ENCODE measurements at places on chromosomes 16 and 17.

- peak; percentile 100 for DNase-seq
Measured at GRCh38 chr17:59845595-59846393, 46.9 kb downstream of the TUBD1 start.

DNA sequence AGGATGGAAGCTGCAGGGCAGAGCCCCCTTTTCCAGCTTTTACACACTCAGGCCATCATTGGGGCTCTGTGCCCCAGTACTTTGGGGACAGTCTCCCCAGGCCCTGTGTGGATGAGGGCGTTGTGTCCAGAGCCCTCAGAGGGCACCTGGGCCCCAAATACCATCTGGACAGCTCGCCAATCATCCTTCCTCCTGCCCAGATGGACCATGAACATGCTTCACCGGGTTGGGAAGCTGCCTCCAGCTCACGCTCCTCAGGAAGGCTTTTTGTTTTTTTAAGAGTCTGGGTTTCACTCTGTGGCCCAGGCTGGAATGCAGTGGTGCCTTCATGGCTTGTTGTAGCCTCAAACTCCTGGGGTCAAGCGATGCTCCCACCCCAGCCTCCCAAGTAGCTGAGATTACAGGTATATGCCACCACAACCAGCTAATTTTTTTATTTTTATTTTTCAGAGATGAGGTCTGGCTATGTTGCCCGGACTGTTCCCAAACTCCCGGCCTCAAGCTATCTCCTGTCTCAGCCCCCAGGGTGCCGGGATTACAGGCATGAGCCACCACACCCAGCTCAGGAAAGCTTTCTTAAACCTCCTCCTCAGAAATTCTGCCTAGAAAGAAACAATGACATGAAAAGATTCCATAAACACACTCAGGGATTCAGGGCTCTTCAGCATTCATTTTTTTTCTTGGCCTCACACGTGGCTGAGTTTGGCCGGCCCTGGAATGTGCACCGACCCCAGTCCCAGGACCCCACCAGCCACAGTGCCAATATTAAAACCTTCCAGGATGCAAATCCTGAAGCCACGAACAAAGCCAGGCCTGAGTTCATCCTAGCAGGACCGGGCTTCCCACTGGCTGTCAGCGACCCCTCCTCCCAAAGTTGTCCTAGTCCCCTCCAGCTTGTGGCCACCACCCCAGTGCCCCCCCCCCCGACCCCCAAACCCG lies 27.4 kb upstream of the ZNF423 start:
- DNase-seq, result no peak

DNA sequence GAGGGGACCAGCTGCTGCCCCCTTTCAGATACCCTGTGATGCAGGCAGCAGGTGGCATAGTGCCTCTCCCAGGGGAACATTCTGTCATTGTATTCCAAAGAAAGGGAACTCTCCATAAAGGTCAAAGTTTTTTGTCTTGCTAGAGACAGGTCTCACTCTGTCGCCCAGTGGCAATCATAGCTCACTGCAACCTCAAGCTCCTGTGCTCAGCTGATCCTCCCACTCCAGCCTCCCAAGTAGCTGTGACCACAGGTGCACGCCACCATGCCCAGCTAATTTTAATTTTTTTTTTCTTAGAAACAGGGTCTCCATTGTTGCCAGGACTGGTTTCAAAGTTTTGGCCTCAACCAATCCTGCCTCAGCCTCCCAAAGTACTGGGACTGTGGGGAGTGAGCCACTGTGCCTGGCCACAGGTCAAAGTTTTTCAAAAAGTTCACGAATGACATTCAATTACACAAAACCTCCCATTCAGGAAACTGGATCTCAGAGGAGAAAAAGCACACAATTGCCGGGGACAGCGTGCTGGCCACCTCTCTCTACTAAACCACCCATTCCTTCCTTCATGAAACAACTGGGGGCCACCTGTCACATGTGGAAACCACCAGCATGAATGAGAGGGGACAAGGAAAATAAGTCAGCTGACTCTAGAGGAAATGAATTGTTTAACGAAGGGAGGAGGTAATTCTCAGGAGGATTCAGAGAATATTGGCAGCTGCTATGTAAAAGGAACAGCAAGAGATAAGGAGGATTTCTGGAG lies 80.0 kb downstream of the MARCHF10 start:
- DNase-seq, result no peak

GRCh38 chr16:4373909-4374742 lies 2.5 kb downstream of the VASN start:
- no peak for DNase-seq

DNA sequence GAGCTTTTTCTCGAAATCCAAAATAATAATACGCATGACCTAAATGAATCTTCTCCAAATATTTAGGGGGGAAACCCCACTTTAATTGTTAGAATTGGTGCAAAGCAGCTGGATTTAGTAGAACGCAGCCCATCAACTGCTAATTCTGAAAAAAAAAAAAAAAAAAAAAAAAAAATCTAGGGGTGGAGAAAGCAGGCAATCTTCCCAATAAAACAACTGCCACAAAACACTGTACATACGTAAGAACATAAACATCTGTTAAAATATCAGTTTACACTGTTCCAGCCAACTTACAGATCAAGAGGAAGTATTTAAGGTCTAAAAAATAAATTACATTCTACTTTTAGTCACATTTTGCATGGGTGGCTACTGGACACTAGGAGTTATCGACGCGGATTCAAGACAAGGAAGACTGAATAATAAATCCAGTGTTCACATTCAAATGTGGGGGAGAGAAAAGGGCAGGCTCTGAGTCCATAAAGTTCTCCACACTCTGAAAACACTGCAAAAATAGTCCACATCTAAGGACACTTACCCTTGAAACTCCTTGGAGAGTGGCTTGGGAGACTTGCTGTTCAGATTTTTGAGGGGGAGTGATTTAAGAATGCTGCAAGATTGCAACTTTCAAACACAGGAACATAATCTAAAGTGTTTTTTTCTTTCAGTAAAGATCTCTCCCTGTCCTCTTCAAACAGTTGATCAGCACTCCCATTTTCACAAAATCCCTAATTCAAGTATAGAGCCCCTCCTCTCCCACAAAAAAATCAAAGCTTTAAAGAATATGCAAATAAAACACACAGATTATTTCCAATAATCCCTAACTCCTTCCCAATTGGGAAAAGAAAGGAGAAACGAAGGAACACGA lies 1.3 kb downstream of the APPBP2 start:
- no peak for DNase-seq

DNA sequence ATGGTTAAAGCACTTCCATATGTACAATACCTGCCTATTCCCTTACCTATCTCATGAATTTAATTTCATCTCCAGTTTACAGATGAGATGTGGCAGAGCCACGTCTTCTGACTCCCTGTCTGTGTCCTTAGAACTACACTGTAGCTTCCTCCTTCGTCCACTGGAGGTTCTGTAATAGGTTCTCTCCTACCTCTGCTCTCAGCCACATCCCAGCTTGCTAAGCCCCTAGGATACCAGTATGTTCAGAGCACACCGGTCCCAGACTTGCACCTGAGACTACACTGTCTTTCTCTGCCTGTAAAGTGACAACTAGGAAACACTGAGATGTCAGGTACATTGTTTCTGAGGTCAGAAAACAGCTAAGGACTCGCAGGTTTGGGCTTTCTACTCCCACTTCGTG lies 3.8 kb upstream of the RASL10B start:
- no peak for DNase-seq

DNA sequence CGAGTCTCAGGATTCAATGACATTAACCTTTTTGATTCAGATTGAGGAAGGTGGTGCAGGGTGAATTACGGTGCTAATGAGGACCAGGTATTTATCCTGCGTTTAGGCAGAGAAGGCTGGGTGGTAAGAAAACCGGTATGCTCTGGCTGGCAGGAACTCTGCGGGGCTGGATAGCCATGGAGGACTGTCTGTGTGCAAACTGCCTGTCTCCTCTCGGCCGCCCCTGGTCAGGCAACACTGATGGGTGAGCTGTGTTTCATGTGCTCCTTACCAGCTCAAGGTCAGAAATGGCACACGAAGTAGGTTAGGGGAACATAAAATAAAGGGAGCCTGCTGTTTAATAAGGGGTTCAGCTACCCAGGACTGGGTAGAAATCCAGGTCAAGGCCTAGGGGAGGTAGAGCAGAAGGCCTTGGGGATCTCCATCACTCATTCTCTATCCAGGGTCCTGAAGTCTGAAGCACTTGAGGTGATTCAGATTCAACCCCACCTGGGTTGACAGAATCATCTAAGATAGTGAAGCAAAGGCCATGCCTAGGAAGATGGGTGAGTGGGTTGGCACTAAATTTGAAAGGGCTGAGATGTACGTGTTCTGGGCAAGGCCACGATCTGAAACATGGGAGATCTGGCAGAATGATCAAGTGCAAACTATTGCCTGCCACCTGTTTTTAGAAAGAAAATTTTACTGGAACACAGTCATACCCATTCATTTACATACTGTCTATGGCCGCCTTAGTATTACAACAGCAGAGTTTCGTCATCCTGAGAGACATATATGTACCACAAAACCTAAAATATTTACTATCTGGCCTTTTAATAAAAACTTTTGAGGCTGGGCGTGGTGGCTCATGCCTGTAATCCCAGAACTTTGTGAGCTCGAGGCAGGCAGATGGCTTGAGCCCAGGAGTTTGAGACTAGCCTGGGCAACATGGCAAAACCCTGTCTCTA lies 292.5 kb downstream of the XYLT1 start:
- DNase-seq, result no peak
